ENCODE measurements at places on chromosomes 7 and 10. TPM values are rescaled to one million over a fixed set of nuclear protein-coding genes. Genes with fewer than 3 reads are reported as not detected.

Gene CALHM3
- total RNA-seq = not detected

Gene TMEM168
- 35.6 TPM for total RNA-seq

Gene POLR2J2
- 4.4 TPM for total RNA-seq

Gene GNG11
- 22.5 TPM for total RNA-seq

Gene TSPAN33
- 52.7 TPM for total RNA-seq

Gene FAM25C
- total RNA-seq = not detected

Gene LIPK
- total RNA-seq = not detected

Gene NPY4R
- total RNA-seq = not detected

Gene AMPH
- 14.9 TPM for total RNA-seq

Gene NUTM2E
- total RNA-seq = 0.76 TPM

Gene RET
- total RNA-seq = 16.9 TPM

Gene SPDYE16
- total RNA-seq = 0.53 TPM

Gene TSPAN15
- 52.1 TPM for total RNA-seq

Gene VPS41
- total RNA-seq = 40.5 TPM

Gene ATXN7L1
- 14.7 TPM for total RNA-seq

Gene TMEM139
- total RNA-seq = 18.1 TPM

All from metanephros (tissue), 2 donors.